ENCODE measurements at places on chromosomes 1 and 21.

DNA sequence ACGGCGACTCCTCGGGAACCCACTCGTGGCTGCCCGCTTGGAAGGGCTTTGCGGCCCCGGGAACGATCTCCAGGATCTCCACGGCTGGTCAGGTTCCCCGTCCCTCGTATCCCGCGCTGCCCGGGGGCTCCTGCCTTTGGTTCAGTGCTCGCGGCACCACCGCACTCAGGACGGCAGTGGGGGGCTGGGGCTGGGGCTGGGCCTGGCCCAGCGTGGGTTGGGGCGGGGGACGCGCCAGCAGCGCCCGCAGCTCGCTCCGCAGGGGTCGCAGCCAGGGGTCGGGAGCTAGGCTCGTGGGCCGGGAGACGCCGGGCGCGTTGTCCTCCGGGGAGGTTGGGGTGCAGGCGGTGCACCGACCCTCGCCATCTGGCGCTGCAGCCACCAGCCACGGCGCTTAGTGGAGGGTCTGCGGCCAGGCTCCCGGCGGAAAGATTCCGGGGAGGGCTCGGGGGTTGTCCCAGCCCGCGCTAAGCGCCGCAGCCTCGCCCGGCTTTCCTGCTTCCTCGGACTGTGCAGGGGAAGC is 8.9 kb downstream of the SIM2 start:
- no peak for DNase-seq

DNA sequence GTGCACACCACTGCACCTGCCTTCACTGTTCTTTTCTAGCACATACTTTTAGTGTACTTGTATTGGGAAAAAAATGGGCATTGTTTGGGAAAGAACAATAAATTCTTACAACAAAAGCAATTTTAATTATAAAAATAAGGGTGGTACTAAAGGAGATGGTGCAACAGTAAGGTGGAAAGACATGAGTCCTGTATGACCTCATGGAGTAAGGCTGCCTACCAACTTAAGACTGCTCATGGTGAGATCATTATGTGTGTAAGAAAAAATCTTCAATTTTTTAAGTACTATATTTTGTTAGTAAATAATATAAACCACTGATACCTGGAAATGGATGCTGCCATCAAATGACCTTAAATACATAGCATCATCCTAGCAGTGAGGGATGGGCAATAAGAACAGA is 29.6 kb upstream of the PHGDH start:
- DNase-seq, result no peak

- DNase-seq, result no peak
These were observed 59.5 kb downstream of the RHOU start for GRCh38 chr1:228794810-228795209.

DNA sequence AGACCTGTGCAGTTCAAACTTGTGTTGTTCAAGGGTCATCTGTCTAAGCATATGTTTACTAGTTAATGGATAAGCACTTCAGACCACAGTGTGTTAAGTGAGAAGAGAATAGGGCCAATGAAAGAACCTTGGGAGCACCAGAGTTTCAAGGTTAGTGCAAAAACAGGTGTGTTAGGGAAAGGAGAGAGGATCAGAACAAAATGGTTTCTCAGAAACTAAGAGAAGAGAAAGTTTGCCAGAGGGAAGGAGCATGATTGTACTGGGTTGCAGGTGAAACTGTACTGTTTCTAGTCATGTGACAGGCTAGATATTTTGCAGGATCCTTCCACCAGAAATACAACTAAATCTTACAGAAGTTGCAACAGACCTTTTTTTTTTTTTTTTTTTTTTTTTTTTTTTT is 23.3 kb downstream of the RPRD2 start:
- no peak for DNase-seq

GRCh38 chr21:31973402-31973944 is 100.7 kb downstream of the HUNK start:
- no peak for DNase-seq

DNA sequence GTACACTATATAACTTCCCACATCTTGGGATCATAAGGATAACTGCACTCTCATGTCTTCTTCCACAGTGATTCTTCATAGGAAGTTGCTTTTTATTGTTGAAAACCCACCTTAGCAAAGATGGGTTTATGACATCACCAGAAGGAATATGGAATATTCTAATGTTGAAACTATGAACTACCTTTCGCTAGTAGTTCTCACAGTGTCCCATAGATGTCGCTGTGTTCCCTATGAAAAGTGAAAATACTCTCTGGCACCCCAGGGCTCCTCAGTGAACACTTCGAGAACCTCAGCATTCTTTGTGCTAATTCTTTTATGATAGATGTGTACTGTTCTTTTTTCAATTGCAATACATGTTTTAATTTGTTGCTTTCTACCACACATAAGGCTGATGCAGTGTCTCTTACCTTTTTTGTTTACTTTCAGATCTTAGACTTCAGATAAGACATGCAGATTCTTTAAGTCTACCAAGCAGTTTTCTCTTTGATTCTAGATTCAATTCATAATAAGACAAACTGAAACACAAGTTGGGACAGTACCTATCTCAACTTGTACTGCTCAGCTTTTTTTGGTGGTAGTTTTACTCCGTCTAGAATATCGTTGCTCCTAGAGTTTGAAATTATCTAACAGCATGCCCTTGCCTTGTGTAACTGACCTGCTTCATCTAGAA is 90.8 kb downstream of the GTF2B start:
- no peak for DNase-seq

GRCh38 chr21:18053151-18053550 is 191.5 kb upstream of the CHODL start:
- no peak for DNase-seq

- DNase-seq, result no peak
These were observed 887 bp upstream of the TARBP1 start for GRCh38 chr1:234479866-234480265.

- DNase-seq, result no peak
These were observed 1.5 kb upstream of the S100A14 start for GRCh38 chr1:153617663-153618062.

DNA sequence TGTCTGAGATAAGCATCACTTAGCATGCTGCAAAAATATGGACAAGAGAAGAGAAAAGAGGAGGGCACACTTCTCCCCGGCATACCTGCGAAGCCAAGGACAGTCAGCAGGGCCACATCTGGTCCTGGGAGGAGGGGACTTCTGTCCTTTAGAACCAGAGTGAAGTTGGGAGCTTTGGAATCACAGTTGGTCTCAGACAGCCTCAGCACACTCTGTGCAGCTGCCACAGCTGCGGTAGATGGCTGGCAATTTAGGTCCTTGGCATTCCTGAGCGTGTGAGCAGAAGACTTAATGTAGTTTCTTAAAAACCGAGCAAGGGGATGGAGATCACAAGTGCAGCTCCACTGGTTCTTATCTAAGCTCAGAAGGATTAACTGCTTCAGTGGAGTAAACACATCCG is 32.3 kb downstream of the LRRC53 start:
- no peak for DNase-seq

DNA sequence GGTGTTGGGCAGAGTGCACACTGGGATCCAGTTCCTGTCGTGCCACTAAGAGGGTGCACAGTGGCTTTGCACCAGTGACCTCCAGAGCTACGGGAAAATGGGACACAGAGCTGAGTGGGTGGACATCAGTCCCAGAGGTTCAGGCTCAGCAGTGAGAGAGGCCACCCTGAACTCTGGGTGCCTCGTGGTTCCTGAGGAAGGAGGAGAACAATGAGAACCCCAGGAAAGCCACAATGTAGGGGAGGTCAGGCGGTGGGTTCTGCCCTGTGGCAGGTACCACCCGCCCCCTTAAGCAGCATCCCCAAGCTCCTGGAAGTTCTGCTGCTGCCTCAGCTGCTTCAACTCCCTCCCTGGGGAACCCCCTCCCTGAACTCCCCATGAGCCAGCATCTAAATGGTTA is 112.2 kb downstream of the GRIK3 start:
- DNase-seq, result no peak

DNA sequence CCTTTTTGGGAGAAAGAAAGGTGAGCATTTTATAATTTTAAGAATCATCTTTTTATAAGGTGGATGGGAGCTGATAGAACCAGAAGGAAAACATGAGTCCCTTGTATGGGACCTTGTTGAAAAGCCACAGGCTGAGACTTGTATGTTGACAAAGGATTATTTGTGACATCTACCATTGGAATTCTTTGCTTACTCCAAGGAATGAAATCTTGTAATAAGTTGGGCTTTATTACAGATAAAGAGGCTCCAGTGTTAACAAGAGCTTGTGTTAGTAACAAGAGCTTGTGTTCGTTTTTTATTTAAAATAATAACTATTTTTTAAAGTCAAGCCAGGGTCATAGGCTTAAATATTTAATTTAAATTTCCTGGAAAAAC is 201.1 kb upstream of the CHRM3 start:
- no peak for DNase-seq

DNA sequence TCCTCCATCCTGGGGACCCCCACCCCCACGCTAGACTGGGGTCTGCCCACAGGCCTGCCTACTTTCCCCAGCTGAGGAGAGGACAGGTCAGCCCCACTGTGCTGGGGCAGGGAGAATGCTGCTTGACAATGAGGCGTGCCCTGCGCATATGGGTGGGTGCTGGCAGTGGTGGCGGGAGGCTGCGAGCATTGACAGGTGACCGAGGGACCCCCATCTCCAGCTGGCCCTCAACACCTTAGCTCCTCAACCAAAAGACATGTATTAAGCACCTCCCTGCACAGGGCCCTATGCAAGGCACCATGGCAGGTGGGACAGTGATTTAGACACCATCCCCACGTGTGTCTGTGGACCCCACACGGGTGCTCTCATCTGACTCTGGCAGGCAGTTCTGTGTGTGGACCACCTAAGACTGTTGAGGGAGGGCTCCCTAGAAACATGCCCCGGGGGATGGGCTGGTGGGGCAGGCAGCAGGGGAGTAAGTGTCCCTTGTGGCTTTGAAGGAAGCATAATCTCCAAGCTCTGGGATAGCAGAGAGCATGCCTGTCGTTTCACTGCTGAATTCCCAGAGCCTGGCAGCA is 18.4 kb upstream of the ALX3 start:
- no peak for DNase-seq

DNA sequence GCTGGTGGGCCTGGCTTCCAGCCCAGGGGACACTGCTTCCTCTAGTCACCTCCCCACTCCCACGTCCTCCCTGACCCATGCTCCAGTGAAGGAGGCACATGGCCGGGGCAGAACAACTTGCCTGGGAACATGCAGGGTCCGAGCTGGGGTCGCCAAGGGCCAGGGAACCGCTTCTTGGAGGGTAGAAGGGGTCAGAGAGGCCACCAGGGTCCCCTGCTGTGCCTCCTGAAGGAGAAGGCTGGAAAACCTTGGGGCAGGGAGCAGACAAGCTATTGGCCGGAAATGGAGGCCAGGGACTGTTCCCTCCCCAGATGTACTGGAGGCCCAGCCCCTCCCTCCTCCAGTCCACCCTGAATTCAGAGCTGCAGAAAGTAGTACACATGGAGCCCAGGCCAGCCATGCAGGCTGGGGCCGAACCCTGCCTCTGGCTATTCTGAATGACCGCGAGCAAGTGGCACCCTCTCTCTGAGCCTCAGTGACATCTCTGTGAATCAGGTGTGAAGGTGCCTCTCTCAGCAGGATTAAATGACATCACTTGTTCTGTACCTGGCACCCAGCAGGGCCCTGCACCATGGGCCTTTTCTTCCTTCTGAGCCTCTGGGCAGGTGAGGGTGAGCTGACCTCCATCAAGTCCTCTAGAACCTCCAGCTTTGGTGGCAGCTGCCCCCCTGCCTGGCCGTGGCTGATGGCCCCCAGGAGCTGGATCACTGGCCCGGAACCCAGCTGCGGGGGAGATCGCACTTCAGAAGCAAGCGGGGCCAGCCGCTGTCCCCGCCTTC is 15.7 kb downstream of the SPOCD1 start:
- no peak for DNase-seq

- no peak for DNase-seq
These were observed 766.1 kb downstream of the LTN1 start for GRCh38 chr21:28226563-28226962.

DNA sequence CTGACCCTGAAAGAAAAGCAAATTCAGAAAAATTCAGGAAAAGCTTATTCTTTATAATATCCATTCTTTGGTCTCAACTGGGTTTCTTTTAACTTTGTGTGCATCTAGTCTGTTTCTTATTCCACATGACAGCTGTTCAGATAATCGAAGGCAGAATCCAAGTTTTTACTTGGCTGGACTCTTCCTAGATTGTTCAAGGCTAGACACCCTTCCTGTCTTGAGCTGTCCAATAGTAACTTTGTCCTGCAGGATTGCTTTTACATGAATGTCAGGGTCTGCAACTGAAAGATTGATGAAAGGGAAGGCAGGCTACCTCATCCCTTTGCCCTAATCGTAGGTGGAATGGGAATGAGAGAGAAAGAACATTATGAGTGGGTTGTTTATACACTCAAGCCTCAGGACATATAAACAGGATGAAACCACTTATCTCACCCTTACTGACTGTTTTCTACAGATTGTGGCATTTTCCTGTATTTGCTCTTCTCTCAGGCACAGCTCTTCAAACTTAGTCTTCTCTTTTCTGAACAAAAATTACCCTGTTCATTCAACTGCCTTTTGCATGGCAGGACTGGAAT is 76.9 kb downstream of the LEPR start:
- DNase-seq, result no peak

DNA sequence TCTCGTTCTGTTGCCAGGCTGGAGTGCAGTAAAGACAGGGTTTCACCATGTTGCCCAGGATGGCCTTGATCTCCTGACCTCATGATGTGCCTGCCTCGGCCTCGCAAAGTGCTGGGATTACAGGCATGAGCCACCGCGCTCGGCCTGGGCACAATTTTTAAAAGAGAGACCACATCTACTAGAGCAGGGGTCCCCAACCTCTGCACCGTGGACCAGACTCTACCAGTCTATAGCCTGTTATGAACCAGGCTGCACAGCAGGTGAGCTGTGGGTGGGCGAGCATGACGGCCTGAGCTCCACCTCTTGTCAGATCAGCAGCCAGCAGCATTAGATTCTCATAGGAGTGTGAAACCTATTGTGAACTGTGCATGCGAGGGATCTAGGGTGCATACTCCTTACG is 20.8 kb downstream of the TNNT2 start:
- no peak for DNase-seq

- no peak for DNase-seq
These were observed 53.1 kb upstream of the CTPS1 start for GRCh38 chr1:40926441-40926840.

GRCh38 chr1:33848205-33848937 is 15.5 kb upstream of the HMGB4 start:
- DNase-seq, result no peak

GRCh38 chr21:33063907-33064622 is 5.9 kb upstream of the OLIG1 start:
- DNase-seq, result no peak

DNA sequence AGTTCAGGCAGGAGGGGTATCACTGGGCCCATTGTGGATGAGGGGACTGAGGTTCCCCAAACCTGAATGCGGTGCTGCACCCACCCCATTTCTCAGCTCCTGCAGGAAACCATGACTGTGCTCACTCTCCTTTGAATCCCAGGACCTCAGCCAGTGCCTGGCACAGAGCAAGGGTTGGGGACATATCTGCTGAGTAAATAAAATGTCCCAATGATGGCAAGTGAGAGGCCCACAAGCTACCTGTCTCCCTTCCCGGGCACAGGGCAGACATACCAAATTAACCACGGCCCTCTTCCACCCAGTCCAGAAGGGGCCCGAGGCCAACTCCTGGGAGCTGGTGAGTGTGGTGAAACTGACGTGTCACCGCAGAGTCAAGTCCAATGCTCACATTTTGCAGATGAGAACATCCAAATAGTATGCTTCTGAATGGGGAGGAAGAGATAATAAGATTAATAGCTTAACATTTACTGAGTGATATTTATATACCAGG is 97.6 kb downstream of the EPHB2 start:
- DNase-seq, result no peak
